Stimulated activated CD4-positive, alpha-beta T cell treated with anti-CD3 and anti-CD28 coated beads, Interleukin-4, amount 100 ng/mL, for 4 hours (primary cell): ENCODE measurements at places on chromosomes 12 and 14.

DNA sequence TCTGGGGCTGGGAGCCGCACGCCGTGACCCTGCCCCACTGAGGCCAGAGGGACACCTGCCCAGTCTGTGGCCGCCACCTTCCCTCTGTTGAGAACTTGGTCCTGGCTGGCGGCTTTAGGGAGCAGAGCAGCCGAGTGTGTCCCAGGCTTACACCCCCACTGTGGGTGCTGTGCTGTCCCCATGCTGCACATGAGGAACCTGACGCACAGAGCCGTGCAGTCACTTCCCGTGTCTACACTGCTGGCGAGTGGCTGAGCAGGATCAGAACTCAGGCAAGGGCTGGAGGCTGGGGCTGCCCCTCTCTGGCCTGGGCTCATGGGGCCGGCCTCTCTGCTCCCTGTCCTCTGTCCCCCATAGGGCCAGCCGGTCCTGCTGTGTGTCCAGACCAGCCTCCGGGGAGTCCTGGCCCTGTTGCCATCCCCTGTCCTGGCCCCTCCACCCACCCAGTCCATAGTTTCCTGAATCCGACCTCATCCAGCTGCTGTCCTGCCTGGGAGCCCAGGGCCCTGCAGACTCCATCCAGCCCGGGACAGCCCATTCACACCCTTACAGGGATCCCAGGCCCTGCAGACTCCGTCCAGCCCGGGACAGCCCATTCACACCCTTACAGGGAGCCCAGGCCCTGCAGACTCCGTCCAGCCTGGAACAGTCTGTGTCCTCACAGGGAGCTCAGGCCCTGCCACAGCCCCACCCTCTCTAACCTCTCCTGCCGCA is 10.3 kb downstream of the FBRSL1 start:
- DNase-seq = no peak

DNA sequence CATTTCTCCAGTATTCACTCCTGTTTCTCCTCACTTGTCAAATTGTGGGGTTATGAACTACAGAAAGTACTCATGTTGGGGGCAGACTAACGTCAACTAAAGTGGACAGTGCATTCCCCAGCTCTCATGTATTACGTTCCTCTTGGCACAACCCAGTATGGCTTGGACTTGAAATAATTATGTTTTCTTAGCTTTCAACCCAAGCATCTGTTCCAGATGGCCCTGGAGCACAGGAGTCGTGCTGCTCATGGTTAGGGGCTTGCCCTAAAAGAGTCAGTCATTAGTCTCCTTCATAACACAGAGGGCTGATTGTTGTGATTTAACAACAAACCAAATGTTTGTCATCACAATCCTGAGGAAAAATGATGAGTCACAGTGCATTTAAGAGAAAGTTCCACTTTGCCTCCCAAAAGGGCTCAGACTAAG is 154.4 kb downstream of the RPAP3 start:
- DNase-seq = no peak

- DNase-seq = no peak
These were observed 17.3 kb upstream of the STAC3 start for GRCh38 chr12:57268264-57268663.

GRCh38 chr12:128853600-128854197 is 421 bp downstream of the GLT1D1 start:
- DNase-seq = no peak

DNA sequence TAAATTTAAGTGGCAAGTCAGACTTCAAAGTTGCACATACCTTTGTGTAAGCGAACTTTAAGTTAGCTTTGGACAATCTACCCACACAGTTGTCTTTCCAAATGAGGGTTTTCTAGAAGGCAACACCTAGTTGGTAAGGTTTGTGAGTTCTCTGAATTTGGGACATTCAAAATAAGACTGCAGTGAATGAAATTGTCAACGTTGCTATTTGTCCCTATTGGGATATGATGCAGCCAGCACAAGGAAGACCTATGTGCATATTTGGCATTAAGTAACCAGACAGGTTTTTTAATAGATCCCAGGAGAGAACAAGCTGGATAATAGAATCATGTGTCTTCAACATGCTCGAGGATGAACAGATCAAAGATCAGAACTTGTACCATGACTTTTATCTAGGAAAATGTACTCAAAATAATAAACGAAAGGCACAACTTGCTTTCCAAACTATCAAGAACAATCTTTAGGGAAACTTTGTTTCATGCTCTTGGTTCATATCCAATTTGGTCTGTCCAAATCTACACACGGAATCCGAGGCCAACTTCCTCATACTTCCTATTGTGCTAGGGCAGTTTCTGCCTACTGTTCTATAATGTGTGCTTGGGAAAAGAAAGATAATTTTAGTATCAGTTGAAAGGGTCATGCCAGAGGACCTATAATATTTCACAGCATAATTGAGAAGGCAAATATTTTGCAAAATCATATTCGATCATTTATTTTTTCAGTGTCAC is 284.2 kb upstream of the SOX5 start:
- DNase-seq = no peak

- DNase-seq = no peak
These were observed 3.6 kb upstream of the GPR132 start for GRCh38 chr14:105068818-105069217.

GRCh38 chr14:53376064-53376463 is 222.9 kb upstream of the DDHD1 start:
- DNase-seq = no peak

DNA sequence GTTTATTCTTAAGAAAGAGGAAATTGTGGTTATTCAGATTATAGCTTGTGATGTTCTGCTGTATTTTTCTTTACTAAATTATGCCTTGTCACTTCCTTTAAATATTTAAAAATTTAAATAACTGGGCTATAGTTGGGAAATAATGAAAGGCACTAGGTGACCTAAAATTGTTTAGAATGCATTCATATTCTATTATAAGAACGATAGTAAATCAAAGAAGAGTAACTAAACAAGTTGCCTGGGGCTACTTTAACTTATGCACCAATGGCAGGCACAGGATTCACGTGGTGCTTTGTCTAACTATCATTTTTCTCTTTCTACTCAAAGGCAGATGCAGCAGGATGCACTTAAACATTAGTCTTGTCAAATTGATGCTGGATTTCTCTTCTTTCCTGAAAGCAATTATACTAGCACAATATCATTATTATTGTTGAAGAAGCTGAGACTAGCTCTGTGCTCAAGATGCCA is 190.7 kb upstream of the PPFIA2 start:
- DNase-seq = no peak

DNA sequence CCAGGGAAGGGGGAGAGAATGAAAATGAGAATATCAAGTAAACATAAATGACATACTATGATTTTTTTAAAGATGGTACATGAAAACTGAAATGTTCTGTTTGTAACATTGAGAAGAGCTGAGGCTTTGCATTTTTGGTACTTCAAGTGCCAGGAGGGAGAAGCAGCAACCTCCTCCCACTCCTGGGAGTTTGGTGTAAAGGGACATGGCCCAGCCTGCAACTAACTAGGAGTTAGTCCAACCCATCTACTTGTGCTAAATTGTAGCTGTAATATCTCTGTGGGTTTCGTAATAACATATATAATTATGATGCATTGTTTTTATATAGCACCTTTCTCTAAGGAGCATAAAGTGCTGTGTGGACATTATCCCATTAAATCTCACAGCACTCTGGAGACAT is 517.5 kb downstream of the NELL2 start:
- no peak for DNase-seq

GRCh38 chr12:111389635-111390034 is 16.1 kb upstream of the SH2B3 start:
- DNase-seq = no peak

DNA sequence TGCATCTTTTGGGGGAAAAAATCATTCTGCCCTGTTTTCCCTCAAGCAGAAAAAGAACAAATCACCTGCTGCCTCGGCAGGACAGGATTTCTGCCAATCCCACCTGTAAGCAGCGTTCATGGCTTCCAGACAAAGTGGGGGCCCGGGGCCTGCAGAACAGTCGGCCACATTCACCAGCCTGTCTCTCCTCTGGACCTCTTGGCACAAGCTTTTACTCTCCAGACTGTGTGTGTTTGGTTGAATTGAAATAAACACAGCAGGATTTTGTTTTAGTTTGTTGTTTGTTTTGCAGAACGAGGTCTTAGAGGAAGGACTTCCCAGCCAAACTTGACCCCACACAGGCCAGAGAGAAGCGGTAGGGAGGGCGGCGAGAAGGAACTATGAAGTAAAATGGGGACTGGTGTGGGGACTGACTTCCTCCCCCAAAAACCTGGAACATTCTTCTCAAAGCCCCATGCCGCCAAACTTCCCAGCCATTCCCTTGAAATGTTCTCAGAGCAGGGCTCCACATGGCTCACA is 41.7 kb upstream of the FOS start:
- DNase-seq = no peak

- no peak for DNase-seq
These were observed 86.0 kb downstream of the FAR2 start for GRCh38 chr12:29234965-29235626.

- no peak for DNase-seq
These were observed 1.8 kb downstream of the PLBD2 start for GRCh38 chr12:113359939-113360748.

DNA sequence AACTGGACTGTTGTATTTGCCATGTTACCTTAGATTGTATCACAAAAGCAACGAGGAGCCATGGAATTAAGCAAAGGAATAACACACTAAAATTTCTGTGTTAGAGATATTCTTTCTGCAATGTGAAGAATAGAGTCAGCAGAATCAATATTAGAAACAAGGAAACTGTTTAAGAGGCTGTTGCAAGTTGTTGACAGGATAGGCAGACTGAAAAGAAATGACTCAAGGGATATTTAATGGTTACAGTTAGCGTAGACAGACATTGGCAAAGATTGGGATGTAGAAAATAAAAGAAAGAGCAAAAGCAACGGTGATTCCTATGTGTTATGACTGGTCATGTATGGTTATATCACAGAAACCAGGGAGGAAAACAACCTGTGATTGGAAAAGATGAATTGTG is 299.0 kb upstream of the PPFIA2 start:
- no peak for DNase-seq

DNA sequence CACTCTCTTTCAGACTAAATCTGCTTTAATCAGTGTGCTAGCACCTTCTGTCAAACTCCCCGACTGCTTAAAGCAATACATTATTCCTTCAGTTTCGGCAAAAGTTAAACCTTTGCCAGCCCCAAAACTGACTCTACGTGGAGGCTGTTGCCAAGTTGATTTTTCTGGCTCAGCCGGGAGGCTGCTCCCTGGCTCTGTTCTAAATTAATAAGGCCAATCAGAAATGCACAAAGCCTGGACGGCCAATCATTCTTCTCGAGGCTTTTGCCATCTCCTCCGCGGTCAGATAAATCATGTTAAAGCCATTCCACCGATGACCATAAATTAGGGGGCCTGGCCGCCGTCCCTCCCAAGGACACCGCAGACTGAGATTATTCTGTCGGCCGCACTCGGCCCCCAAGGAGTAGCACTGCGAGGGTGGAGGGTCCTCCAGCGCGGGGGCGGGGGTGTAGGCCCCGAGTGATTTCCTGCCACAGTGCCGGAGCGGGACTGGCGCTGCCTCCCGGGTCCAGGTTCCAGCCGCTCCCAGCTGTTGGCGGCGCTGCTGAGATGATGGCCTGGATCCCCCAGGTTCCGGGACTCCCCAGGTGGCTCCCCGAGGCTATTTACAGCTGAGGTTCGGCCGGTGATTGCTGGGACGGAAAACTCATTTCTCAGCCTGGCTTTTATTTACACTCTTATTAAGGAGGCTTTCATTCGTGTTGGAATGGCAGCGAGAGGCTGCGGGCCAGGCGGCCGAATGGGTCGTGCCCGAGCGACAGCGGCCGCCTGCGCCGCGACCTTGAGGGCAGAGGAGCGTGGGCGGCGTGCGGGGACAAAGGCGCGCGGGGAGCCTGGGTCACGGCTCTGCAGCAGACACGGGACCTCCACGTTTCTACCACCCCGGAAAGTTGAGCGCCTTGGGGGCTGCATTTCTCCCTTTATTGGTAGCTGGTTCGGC is 165.1 kb downstream of the MON2 start:
- DNase-seq = no peak

- no peak for DNase-seq
These were observed 284.3 kb downstream of the FUT8 start for GRCh38 chr14:65696801-65697200.

DNA sequence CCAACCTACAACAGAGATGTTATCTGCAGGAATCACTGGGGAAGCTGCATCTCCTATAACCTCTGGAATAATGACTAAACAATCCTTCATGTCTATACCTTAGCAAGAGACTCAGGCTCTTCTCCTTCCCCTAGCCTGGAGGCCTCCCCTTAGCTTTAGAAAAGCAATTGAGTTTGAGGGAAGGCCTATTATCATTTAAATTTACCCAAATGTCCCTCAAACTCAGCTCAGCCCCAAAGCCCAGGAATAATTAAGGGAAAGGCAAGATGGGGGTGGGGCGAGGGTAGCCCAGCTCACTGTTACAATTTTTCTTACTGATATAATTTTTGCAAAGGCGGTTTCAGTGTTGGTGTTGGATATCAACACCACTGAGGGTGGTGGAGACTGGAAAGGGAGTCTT is 151.4 kb upstream of the EEA1 start:
- DNase-seq = no peak

DNA sequence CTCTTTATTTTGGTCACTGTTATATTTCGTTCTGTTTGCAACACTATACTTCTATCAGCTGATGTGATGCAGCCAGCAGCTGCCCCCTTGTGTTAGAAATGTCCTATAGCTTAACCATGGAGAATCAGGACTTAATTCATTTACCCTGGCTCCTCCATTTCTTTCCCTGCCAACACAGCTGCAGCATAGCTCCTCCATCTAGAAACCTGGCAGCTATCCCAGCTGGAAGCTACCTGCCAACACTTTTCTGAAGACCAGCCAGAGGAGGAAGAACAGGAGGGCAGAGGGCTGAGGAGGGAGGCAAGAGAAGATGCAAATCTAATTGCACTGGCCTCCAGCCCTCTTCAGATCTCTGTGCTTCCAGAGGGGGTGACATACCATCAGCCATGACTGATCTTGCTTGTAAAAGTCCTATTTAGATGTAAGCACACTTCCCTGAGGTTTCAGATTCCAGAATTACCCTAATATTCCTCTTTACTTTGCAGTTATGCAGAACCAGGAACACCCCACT is 156.8 kb upstream of the TMEM260 start:
- DNase-seq = no peak

DNA sequence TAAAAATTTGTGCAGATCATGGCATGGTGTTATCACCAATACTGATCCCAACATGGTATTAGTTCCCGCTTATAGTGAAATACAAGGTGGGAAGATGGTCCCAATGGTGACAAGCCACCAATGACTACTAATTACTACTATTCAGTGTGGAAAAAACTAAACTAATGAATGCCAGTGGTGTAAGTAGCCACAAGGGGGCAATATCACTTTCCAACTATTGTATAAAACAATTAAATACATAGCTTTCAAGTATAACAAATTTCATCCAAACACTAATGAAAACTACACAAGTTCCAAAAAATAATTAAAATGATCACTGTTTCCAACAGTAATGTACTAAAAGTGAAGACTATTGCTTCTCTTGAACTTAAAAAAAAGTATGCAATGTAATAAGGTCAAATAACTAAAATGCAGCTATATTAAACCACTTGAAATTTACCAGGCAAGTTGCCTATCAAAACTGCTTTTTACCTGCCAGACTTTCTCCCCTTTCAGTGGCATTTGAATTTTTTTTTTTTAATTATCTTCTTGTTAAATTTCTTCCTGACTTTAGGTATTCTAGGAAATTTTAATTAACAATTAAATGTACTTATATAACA is 58.0 kb downstream of the PAPLN start:
- DNase-seq = no peak

- no peak for DNase-seq
These were observed 96.5 kb downstream of the PRMT8 start for GRCh38 chr12:3587402-3588013.
